ENCODE measurements at places on chromosomes 7 and 10. TPM values are rescaled to one million over a fixed set of nuclear protein-coding genes. Genes with fewer than 3 reads are reported as not detected.

- DNase-seq: no peak
These were observed 57.4 kb downstream of the GFRA1 start for GRCh38 chr10:116215651-116216050.

The LRRN3 gene
- total RNA-seq: 18.0 TPM

The GJC3 gene
- not detected for total RNA-seq

- DNase-seq: no peak
These were observed 51.3 kb downstream of the FAM13C start for GRCh38 chr10:59311025-59311424.

The ZNF503 gene
- total RNA-seq: 0.23 TPM

The NEUROG3 gene
- total RNA-seq: 0.23 TPM

GRCh38 chr10:32940321-32941301, 17.4 kb downstream of the ITGB1 start:
- no peak for DNase-seq

The CEP55 gene
- total RNA-seq: 82.5 TPM

The NSUN5 gene
- 42.9 TPM for total RNA-seq

- peak; percentile 50 for DNase-seq
These were observed 96.8 kb upstream of the SAMD8 start for GRCh38 chr10:75014516-75015230.

DNA sequence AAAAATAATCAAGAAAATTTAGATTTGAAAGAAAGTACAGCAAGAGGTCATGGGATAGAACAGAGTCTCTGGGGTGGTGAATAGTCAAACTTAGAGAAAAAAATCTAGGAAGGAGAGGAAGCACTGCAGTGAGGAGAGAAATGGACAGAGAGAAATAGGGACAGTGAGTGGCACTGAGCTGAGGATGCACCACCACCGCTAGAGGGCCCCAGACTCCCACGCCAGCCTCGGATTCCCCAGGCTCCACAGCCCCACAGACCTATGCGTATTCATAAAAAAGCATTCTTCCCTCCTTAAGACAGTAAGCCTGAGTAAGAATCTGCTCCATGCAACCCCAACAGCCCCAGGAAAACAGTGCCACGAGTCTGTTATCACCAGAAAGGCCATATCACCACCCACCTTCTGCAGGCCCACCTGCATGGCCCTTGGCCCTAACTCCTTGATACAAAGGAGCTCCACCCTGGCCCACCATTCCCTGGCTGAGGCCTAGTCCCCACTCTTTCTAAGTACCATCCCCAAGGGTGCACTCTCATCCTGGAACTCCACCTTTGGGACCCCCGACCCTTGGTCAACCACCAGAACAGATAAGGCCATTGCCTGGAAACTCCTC, 91.0 kb downstream of the ALOX5 start:
- peak; percentile 82 for DNase-seq

GRCh38 chr10:126049759-126050700, 153.7 kb downstream of the FANK1 start:
- DNase-seq: no peak

The GRM8 gene
- not detected for total RNA-seq

DNA sequence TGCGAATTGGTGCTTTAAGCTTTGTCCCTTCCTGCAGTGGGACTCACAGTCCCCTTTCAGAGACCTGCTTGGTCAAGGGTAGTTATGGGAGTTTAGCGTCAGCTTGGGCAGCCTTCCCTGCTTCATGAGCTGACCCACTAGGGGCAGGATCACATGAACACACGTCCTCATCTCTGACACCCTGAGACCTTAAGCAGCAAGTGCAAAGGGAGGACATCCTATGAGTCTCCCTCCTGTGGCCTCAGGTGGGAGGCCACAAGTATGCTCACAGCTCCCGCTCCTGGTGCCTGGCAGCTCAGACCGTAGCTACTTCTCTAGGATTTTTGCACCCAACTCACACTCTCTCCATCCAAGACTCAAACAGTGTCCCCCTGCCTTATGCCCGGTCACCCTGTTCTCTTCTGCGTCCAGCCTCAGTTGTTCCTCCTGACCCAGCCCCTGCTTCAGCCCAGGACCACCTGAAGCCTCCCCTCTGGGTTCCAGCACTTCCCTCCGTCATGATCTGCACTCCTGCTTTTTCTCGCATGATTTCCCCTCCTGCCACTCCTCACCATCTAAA, 136.6 kb upstream of the FAM20C start:
- DNase-seq: no peak

DNA sequence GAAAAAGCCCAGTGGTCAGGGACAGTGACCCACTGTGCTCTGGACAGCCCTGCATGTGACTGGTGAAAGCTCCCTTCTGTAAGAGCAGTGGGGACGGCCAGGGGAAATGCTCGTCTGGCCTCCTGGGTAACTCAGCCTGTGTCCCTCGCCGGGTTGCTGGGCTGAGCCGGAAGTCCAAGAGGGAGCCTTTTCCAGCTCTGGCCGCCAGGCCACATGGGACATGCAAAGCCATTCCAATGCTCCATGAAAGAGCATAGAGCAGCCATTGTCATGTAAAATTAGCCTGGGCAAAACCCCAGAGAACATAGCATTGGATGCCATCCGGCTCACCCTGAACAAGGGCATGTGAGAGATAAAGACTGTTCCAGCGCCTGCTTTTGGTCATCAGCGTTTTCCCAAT, 64.9 kb upstream of the ADRB1 start:
- DNase-seq: no peak

The ACTR3C gene
- 4.9 TPM for total RNA-seq

DNA sequence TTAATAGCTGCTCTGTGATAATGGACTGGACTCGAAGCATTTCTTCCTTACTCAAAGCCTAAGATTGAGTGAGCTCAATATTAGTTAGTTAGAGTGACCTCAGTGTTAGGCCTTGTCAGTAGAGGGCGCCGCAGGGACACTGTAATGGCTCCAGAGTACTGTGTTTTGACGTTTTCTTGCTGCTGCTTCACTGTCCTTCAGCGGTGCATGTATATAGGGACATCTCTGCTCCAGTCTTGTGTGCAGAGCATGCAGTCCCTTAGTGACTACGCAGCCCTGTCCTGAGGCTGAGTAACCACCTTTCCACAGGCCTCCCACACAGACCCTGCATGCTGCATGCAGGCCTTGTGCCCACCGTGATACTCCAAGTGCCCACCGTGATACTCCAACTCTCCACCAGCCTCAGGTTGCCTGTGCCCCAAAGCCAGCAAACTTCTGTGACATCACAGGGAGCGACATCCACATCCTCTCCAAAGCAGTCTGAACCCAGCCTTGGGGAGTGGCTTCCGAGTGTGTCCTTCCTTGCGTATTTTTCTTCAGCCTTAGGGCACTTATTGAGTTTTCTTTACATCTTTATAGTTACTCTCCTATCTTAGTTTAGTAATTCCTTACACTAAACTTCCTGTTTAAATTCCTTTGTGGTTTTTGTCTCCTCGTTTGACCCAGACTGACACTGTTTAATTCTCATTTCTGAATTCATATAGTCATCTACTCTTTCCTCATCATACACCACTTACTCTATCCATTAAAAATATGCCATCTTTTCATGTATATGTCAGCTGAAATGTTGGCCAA, 118.2 kb downstream of the JAZF1 start:
- peak; percentile 61 for DNase-seq

- no peak for DNase-seq
These were observed 39.6 kb downstream of the FAM171A1 start for GRCh38 chr10:15331461-15331860.

- no peak for DNase-seq
These were observed 49.7 kb upstream of the KIF5B start for GRCh38 chr10:32105782-32106382.

The PYROXD2 gene
- total RNA-seq: 18.7 TPM

DNA sequence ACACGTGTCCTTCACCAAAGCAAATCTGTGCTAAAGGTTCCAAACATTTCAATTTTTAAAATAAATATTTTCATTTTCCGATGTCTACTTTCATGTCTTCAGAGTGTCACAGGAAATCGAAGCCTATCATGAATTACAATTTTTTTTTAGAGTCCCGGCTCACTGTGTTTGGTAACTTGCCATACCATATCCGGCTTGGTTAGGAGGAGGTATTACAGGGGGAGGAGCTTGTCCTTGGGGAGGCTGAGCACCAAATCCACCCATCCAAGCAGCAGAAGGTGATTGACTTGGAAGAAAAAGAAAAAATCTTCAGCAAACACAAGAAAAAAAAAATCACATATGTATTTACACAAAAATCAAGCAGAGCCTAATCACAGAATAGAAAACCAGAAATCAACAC, 21.3 kb downstream of the TIAL1 start:
- peak; percentile 33 for DNase-seq

DNA sequence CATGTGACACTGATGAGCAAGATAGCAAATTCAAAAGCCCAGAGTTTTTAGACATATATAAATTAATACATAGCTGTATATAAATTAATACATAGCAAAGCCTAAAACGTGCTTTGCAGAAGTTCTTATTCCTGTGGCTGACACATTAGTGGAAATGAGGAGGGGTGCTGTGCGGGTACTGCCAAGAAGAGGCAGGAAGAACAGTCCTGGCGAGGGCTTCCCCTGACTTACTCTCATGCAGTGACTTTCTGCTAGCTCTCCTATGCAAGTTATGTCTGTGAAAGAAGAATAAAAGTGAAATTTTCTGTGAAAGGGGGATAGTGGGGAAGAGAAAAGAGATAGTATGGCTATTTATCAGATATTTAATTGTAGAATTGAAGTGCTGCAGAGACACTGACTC, 27.6 kb downstream of the TWIST1 start:
- DNase-seq: no peak

- DNase-seq: no peak
These were observed 121.5 kb downstream of the TYW1B start for GRCh38 chr7:72706521-72706920.

DNA sequence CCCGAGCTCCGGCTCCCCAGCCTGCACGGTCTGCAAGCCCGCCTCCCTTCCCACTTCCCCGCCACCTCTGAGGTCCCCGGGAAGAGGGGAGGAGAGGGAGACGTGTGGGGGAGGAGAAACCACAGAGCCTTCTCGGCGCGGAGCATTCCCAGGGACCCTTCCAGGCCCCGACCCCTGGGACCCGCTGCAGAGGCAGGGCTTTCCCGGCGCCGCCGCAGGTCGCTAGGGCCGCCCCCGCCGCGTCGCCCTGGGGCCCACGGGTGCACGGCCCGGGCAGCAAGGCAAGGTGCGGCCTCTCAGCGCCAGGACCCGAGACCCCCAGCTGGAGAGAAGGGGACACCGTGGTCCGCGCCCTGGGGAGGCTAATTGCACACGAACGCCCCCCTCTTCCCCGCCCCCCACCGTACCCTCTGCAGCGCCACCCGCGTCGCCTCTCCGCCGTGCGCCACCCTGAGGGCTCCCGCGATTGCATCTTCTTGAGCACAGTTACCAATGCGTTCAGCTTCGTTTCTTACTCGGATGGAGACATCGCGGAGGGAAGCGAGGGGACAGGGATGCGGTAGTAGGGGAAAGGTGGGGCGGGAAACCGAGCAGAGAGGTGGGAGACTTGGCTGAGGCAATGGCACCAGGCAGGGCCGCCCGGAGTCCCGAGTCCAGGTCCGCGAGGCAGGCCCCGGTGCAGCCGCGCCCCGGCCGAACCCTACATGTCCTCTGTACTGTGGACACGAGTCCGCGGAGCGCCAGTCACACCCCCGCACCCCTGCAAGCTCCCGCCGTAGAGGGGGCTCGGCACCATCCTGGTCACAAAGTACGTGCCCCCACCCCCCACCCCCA, 28.9 kb downstream of the SKIDA1 start:
- DNase-seq: peak; percentile 58

DNA sequence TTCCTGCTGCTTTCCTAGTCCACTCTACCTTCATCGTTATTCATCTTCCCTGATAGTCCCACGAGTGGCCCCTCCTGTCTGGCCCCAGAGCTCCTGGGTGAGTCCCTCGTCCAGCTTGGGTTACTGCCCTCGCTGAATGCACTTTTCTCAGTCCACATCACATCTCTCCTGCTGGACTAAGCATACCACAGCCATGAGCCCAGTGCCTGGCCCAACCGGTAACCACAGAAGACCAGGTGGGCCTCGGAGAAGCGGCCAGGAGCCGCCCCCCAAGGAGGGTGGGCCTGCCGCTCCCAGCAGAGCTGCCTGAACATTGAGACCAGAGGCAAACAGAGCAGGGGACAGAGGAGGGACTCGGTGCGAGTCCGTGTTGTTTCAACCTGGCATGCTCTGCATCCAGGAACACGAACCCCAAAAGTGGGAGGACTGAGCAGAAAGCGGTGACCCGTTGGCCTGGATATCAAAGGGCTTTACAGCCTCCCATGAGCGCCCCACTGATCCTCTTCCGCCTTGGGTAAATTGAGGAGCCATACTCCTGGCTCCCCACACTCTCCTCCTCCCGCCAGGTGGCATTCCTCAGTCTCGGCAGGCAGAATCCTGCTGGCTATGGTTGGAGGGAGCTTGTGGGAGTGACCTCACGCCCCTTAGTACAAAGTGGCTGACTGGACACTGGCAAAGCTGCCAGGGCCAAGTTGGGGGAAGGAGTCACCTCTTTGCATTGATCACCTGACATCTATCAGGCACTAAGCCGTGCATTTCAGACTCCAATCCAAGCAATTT, 13.3 kb downstream of the TMEM72 start:
- no peak for DNase-seq

- DNase-seq: no peak
These were observed 6.2 kb upstream of the ACHE start for GRCh38 chr7:100901921-100902332.

DNA sequence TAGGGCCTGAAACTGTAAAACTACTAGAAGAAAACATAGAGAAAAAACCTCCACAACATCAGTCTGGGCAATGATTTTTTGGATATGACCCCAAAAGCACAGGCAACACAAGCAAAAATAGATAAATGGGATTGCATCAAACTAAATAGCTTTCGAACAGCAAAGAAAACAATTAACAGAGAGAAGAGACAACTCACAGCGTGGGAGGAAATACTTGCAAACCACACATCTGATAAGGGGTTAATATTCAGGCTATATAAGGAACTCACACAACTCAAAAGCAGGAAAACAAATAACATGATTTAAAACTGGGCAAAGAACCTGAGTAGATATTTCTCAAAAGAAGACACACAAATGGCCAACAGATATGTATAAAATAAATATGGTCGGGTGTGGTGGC, 7.7 kb upstream of the GSTK1 start:
- no peak for DNase-seq

- no peak for DNase-seq
These were observed 53.8 kb upstream of the LRRC4 start for GRCh38 chr7:128084896-128085608.

DNA sequence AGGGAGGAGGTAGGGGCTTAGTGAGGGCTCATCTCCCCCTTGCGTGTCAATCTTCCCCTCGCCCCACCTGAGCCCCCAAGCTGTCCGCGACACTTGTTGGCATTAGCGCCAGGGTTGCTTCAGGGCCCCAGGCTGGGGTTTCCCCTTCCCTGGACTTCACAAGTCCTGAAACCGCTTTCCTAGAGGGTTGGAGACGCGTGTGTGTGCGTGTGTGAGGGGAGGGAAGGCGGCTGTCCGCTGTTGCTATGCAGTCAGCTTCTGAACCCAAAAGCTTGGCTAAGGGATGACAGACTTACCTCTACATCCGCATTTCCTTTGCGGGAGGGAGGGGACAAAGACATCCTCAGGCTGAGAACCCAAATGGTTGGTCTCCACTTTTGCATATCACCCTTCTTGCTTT, 803 bp downstream of the GOLGA7B start:
- peak; percentile 43 for DNase-seq

The SMURF1 gene
- total RNA-seq: 17.6 TPM

The MRM2 gene
- 23.6 TPM for total RNA-seq

GRCh38 chr10:77844177-77844576, 82.4 kb downstream of the DLG5 start:
- DNase-seq: no peak

The SPDYE1 gene
- total RNA-seq: not detected

The CRCP gene
- 23.6 TPM for total RNA-seq

The SHH gene
- not detected for total RNA-seq
